ENCODE measurements at places on chromosomes 3 and 15.

GRCh38 chr15:71713191-71713809 lies 97.1 kb upstream of the NR2E3 start:
- DNase-seq = no peak

DNA sequence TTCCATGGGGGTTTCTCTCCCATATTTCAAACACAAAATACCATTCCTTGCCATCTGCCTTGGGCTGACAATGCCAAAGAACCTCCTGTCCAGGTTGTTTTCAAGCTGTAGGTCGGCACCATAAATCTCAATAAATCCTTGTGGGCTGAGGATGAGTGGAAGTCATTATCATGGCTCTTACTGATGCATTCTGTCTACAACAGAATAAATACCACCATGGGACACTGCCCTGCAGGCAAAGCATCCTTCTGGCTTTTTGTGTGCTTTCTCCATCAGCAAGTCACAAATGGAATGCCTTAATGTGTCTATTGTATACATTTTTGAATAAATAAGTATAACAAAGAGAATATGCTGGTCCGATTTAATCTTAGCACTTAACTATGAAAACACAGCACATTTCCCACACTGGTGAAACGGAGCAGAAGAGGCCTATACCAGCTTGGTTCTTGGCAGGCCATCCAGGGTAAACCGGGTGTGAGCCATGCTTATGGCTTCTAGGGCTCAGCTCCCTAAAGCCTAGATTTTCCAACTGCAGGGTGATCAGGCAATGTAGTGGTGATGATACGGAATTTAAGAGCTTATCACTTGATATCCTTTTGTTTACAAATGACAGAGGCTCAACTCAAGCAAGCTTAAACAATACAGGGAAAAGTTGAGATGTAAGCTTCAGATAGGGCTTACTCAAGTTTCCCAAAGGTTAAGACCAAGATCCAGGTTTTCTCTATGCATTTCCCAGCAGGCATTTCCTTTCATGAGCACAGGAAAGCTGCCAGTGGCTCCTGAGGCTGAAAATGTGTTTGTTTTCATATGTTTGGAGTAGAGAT lies 133.2 kb upstream of the LRTM1 start:
- DNase-seq = no peak

- no peak for DNase-seq
These were observed 94.1 kb downstream of the ASB7 start for GRCh38 chr15:100696452-100696851.

DNA sequence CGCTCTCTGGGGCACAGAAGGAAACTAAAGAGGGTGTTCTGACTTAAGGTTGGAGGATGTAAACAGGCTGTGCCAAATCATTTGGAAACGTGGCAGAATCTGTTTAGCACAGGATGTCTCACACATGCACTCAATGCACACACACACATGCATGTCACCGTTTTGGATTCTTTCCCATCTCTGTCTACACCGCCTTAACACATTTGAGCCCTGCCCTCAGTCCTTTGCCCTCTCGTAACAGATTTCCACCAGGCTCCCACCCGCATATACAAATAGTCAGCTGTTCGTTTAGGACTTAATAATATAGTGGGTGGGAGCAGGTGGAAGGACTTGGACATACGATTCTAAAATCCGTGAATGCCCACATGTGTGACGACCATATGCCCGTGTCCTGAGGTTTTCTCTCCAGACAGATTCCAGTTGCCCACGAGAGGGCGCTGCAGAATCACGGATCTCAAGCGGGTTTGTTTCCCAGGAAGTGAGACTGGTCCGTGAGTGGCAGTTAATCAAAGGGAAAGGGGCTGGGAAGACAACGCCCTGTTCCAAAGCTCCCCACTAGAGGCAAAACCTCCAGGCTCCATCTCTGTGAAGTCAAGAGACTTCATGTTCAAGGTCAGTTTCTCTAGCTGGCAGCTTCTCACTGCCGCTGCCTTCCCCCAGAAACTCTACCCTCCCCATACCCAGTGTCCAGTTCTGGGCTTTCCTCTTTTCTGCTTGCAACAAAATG lies 44.5 kb downstream of the NOX5 start:
- DNase-seq = peak; percentile 90

DNA sequence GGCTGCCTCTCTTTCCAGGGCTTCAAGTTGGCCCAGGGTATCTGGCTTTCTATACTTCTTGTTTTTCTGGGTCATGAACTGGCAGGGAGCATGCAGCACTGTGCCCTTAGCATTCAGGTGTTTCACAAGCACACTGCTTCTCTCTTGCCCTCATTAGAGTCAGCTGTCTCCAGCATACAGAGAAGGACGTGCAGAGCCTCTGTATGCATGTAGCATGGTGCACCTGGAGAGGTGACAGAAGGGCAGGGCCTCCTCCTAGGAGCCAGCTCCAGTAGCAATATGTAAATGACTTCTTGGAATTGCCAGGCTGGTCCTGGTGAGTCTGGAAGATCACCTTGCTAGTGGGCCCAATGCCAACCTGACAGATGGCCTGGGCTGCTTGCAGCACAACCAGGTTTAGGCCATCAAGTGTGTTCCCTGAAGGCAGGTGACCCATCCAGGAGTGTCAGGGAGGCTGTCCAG lies 44.8 kb upstream of the ATP2C1 start:
- no peak for DNase-seq

GRCh38 chr3:187750006-187750512 lies 4.8 kb upstream of the BCL6 start:
- DNase-seq = peak; percentile 78

GRCh38 chr15:77384086-77384485 lies 35.8 kb downstream of the PEAK1 start:
- DNase-seq = no peak

DNA sequence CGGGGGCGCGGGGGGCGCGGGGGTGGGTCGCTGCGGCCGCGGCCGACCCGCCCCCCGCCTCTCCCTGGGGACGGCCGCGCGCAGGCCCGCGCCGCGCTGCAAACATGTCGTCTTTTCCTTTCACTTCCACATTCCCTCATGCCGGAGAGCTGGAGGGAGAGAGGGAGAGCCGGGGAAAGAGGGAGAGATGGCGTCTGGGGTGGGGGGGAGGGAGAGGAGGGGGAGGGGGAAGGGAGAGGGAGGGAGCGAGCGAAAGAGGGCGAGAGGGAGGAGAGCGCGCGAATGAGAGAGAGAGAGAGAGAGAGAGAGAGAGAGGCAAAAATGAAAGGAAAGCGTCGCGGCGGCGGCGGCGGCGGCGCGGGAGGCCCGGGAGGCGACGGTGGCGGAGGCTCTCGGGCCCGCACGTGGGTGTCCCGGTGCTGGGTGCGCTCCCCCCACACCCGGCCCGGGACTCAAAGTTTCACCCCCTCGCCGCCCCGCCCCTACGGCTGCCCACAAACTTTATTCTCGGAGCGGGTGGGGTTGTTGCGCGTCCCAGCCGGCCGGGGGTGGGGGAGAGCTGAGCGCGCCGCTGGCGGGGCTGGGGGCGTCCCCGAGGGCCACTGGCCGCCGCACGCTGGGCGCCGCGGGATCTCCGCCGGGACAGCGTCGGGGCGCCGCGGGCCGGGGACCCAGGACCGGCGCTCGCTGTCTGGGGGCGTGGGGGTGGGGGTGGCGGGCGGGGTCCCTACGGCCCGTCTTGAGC lies 731 bp downstream of the ZNF710 start:
- DNase-seq = peak; percentile 83

DNA sequence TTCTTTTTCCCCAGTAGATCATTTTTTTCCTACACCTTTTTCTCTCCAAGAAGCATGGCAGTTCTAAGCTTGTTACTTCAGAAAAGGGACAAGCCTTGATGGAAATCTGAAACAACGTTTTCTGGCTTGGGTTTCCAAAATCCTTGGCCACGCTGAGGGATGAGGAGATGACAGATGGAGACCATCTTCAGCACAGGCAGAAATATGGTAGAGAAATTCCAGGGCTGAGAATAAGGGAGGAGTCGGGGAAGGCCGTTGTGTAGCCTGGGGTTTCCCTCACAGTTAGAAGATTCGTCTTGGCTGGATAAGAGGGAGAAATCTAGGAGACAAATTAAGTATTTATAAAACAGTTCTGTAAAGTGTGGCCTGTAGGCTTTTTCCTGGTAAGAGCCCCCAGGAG lies 33.9 kb upstream of the STT3B start:
- no peak for DNase-seq
